ENCODE measurements at places on chromosomes 7 and 10.
A peak's percentile ranks its signal among the peaks of the same experiment; 100 is the strongest.

DNA sequence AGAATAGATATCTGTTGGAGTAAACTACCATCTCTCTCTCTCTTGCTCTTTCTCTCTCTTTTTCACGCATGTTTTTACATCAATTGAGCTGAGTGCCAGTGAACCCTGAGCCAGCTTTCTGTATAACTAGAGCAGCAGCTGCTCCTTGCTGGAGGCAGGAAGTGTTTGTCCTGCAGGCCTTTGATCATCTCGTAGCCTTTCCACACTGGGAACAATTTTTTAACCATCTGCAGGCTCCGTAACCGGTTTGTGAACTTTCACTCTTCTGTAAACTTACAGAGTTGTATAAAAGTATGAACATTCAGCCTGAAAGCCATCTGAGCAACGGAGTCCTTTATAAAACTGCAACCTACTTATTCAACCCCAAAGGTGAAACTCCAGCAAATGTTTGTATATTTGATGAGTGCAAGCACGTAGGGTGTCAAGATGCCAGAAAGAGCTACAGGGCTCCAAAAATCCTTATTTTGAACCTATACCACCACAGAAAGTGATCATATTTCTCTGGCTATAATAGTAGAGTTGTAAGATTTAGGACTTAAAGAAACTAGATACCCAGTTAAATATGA, 162.8 kb upstream of the NFE2L3 start:
- no peak for DNase-seq

DNA sequence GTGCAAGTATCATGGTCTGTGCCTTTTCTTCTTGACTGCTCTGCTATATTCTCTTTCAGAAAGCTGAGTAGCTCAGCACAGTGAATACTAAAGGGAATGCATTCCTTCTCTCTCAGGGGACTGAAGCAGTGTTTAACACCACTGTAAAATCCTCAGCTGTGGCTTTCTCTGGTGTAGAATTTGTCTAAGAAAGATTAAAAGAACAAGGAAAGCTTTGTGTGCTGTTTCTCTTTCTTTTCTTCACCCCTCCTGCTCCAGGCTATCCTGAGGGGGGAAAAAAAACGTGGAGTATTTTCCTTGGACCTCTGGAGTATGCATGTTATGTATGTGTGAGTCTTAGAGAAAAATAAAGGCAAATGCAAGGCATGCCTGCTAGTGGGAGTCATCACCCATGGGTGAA, 383.9 kb downstream of the AUTS2 start:
- DNase-seq: no peak

- DNase-seq: no peak
Observed at GRCh38 chr10:70355051-70356021, 27.1 kb downstream of the LRRC20 start.

DNA sequence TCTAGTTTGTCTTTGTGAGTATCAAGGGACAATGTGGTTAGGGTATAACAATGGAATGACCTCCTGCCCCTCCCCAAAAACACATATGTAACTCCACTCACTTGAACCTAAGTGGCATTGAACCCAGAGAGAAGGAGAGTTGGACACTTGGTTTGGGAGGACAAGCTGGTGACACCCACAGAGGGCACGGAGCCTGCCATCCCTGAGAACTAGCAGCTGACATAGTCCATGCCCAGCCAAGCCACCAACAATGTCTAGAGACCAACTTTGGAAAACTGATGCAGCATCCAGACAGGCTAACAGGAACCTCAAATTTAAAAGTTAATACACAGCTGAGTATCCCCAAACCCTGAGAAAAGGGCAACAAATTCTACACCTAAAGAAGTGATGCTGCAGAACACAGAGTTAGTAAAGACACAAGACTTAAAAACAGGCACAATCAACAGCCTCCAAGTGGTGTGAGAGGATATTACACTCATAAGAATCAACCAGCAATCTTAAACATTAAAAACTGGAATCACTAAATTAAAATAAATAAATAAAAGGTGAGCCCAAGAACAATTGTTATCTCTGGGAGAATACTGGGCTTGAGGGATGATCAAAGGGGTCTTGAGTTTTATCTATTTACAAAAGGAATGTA, 27.2 kb downstream of the NUDCD3 start:
- no peak for DNase-seq

DNA sequence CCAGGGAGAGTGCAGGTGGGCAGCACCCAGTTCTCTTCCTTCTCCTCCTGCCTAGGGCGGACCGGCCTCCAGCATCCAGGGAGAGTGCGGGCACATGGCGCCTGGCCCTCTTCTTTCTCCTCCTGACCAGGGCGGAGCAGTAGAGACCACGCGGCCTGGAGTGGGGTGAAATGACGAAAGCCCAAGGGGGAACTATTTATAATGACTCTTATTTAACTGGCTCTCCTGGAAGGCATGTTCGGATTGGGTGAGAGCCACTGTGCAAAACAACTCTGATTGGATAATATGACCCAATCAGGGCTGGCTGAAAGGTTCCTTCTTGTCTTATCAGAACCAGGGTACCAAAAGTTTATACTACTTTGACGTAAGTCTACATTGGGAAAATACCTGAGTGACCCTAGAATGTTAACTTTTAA, 63.1 kb downstream of the ZNF37A start:
- DNase-seq: no peak

DNA sequence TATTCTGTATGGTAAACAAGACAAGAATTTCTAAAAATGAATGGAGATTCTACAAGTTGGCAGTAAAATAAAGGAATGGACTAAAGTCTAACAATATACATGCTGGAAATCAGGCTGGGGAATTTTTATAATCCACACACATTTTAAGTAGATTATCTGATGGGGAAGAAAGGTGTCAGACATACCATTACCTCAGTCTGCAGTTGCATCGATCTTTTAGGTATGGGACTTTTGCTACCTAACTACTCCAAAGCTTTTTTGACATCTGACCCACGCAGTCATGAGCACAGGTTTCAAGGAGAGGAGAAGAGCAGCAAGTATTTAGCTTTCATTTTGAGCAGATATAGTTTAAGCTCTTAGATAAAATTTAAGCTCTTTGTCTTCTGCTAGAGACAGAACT, 113.0 kb downstream of the ZNF438 start:
- DNase-seq: no peak

- no peak for DNase-seq
Observed at GRCh38 chr10:62377026-62377415, 2.9 kb downstream of the ZNF365 start.

DNA sequence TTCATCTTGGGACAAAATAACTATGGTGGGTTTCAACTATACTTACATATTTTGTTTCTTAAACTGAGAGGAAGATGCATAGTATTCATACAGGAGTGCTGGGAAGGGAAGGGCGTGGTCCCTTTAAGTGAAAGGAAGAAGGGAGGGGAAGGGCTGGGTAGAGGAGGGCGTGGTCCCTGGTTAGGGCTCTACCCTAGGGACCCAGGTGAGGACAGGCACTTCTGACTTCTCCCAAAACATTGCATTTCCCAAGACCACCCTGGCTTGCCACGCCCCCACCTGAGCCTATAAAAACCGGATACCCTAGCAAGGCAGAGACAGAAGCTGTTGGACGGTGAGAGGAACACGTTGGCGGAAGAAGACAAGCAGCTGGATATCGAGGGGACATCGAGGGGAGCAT, 157.6 kb upstream of the PLXNA4 start:
- no peak for DNase-seq

DNA sequence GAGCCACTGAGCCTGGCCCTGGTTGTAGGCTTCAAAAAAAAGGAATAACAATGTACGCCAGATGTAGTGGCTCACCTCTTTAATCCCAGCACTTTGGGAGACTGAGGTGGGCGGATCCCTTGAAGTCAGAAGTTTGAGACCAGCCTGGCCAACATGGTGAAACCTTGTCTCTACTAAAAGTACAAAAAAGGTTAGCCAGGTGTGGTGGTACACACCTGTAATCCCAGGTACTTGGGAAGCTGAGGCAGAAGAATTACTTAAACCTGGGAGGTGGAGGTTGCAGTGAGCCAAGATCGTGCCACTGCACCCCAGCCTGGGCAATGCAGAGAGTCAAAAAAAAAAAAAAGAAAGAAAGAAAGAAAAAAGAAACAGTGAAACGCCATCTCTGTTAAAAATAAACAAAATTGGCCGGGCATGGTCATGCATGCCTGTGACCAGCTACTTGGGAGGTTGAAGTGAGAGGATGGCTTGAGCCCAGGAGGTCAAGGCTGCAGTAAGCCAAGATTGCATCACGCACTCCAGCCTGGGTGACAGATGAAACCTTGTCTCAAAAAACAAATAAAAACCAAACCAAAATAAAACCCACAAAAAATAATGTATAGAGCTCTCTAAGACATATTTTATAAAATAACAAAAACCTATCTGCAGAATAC, 4.7 kb upstream of the KLHDC10 start:
- DNase-seq: no peak

- DNase-seq: no peak
Observed at GRCh38 chr7:16026253-16027020, 340.0 kb upstream of the MEOX2 start.

GRCh38 chr7:97409346-97409745, 291.8 kb downstream of the SDHAF3 start:
- DNase-seq: no peak

- DNase-seq: no peak
Observed at GRCh38 chr7:961546-962400, 7.3 kb upstream of the ADAP1 start.

- DNase-seq: no peak
Observed at GRCh38 chr7:24025765-24026164, 258.2 kb upstream of the NPY start.

- no peak for DNase-seq
Observed at GRCh38 chr10:81594991-81595390, 280.0 kb upstream of the NRG3 start.

GRCh38 chr7:41889472-41889871, 186.6 kb upstream of the INHBA start:
- DNase-seq: no peak

GRCh38 chr10:53487019-53487983, 714.7 kb upstream of the MBL2 start:
- no peak for DNase-seq

GRCh38 chr7:55132890-55133551, 114.2 kb downstream of the EGFR start:
- DNase-seq: peak; percentile 64

DNA sequence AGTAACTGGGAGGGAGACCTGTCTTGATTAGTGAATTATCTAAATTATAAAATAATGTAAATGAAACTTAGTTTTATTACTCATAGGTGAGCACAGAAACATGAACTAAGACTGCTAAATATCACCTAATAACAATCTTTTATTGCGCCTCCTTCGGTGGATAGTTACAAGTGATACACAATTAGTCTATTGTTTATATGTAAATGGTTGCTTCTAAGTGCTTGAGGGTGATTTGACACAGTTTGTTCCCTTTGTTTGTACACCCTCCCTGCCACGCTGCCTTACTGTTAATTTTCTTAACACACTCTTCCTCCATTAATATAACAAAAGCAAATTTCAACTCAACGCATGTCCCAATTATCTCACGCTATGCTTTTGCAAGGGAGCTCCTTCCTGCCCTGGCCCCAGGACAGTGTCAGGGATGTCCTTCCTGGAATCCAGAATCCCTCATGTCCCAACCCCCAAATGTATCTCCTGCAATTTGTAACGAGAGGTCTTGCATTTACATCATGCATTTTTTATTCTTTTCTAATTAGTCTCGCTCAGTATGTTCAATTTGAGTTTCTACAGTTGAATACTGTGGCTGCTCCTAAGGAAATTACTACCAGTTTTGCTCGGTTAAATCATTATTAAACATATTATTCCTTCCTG, 4.2 kb downstream of the NPSR1 start:
- no peak for DNase-seq

DNA sequence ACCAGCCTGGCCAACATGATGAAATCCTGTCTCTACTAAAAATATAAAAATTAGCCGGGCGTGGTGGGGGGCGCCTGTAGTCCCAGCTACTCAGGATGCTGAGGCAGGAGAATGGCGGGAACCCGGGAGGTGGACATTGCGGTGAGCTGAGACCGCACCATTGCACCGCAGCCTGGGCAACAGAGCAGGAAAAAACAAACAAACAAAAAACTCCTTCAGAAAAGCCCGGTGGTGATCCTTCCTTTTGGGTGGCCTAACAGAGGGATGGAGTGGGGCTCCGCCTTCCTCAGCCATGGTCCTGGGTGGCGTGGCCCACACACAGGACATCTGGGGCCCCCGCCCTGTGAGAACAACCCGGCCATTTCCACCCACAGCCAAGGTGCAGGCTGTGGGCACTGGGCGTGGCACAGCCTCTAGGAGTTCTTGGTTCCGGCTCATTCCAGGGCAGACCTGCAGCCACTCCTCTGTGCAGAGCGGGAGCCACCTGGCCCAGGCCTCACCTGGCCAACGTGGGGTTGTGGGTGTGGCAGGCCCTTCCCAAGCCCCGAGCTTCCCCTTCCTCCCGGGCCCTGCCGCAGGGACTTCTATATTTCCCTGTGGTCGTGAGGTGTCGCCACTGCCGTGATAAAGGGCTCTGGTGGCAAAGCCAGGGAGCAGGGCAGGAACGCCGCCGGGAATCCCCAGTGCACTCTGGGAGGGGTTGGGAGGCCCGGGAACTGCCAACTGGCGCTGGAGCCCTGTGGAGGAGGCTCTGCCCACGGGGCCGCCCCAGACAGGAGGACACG, 37.6 kb downstream of the GET4 start:
- DNase-seq: no peak

DNA sequence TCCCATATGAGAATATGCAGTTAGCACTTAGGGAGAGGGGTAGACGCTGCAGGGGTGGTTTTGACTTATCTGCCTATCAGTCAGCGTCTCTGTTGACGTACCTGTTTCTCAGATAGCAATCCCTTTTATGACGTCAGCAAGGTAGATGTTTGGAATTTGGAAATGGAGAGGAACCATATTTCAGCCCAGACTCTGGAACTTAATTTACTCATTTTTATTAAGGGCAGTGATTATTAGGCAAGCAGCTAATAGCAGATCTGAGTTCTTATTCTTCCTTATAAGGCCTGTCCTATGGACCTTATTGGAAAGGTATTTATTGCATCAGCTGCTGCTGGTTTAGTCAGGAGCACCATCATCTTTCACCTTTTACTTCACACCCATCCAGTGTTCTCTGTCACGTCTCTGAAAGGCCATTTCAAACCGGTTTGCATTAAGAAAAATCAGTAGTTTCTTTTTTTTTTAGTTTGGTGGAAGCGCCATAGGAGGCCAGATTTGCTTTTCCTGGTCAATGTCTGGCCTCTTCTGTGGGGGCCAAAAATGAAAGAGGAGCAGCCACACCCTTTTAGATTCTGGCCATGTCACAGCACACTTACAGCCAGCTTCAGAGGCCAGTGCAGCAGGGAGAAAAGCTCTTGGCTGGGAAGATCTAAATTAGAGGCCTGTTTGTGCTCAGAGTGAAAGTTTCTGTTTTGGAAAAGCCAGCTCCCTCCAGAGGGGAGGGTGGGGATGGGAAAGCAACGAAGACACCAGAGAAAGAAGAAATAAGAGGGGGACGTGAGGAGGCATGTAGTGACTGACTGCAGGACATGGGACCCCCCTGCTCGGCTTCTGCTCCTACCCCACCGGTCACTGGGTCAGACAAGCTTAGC, 146.3 kb downstream of the TCF7L2 start:
- DNase-seq: no peak

- no peak for DNase-seq
Observed at GRCh38 chr7:15889507-15889906, 203.0 kb upstream of the MEOX2 start.

DNA sequence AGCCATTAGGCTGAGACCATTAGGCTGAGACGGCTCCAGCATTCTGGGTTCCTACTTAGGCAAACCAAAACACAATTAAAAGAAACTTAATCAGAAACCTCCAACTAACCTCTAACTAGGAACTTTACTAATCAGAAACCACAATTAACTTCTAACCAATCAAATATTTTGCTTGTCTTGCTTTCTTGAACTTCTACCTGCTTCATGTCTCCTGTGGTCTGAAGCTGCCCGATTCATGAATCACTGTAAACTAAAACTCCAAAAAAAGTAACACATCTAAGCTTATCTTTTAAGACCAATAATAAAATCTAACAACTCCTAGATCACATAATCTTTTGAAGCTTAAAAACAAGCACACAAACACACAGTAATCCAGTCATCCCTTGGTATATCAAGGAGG, 76.1 kb downstream of the PDSS1 start:
- no peak for DNase-seq
